AG04449 (cell line): ENCODE measurements at places on chromosomes 1 and 21.

GRCh38 chr1:246106342-246106763 is 400.7 kb downstream of the SMYD3 start:
- DNase-seq, result no peak

DNA sequence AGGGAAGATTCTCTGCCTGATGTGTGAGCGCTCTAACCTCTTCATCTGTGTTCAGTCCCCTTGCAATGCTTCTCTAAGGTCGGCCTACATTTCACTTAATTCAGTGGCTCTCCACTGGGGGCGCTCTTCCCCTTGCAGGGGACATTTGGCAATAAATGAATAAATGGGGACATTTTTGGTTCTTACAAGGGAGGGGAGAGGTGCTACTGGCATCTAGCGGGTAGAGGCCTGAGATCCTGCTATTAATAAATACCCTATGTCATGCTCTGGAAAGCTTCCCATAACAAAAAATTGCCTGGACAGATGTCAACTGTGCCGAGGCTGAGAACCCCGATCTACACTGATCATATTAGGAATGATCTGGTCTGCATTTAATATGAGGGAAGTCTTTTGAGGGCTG is 25.9 kb upstream of the DNAJC11 start:
- no peak for DNase-seq

DNA sequence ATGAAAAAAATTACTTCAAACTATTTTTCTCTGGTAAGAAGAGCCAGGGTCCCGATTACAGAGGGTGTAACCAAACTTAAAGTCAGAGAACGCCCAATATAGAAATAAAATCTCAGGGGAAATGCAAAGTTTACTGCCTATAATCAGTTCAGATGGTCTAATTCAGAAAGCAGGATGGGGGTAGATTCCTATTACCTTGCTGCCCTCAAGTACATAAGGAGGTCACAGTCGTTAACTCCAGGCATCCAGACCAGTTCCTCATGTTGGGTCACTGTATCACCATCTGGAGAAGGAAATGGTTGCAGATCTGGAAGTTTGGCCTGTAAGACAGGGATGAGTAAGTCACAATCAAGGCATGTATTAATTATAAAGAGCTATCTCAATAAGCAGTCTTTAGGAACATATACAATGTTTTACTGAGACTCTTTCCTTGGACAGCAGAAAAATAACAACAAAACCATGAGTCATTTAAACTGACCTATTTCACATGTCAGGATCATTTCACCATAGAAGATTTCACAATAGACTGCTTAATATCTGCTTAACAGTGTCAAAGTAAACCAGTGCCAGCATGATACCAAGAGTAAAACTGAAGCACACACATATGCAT is 179.4 kb downstream of the SLC45A1 start:
- no peak for DNase-seq

DNA sequence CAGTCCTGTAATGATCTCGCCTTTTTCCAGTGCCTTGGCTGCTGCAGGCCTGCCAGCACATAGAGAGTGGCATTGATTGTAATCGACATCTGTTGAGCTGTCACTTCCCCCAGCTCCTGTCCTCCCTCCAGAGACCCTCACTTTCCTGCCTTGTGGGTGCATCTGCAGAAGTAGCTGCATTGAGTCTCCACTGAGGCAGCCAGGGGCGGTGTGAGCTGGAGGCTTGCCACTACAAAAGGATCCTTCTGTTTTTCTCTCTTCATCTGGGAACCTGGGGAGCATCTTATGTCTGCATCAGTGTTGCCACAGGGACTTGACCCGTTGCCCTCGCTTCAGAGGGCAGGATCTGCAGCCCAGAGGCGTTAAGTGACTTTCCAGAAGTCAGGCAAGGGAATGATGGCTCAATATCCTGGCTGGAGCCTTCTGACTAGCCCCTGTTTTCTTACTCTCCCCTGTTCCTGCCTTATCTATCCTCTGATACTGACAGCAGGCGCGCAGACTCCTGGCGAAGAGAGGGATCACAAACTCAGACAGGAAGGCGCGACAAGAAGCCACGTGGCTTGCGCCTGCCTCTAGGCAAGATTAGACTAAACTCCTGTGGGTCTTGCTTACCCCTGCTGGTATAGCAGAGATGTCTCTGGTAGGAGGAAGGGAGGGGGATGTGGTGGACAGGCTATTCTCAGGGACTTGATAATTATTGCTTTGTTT is 13.3 kb upstream of the FMOD start:
- no peak for DNase-seq

DNA sequence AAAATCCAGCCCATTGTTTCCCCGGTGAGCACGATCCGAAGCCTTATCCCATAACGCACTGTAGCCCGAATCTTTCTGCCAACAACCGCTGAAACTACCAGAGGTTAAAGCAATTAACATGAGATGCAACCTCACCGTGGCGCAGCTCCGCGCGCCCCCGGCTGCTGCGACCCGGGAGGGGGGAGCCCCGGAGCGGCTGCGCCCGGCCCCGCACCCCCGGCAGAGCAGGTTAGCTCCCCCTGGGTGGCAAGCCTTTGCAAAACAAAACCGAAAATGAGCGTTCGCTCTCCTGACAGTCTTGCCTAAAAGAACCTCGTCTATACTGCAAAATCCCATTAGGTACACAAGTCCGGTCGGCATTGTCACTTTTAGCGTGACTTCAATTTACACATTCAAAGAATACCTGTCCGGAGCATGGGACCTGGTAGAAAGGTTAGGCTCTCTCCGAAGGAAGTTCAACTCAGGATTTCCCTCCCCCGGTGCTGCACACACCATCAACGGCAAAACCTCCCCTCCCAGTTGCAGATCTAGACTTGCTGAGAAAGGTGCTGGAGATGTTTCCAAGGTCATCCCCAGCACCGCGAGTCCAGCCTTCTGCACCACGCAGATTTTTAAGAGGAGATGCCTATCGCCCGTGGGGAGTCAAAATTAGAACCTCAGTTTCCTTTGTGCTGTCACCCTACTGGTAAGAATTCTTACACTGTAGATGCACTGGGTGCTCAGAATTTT is 107.5 kb downstream of the ZNF281 start:
- DNase-seq, result no peak

DNA sequence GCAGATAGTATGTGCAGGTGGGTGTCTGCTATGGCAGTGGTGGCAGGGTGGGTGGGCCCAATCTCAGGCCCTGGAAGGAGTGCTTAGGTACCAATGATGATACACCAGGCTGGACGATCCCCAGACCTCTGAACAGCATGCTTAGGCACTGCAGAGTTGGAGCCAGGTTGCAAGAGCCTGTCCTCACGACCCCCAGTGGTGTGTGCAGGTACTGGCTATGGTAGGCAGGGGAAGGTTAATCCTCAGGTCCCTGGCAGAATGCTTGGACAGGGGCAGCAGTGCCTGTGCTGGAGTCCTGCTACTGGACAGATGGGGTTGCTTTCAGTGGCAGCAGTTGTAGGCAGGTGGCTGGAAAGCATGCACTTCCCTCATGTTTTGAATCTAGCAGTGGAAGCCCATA is 100.5 kb upstream of the NEK7 start:
- DNase-seq, result no peak
